ENCODE measurements at places on chromosomes 1 and 21.

- DNase-seq: no peak
Observed at GRCh38 chr1:9233241-9233941, 1.2 kb upstream of the H6PD start.

- DNase-seq: peak; percentile 94
Observed at GRCh38 chr1:77539519-77540142, 142.8 kb downstream of the ZZZ3 start.

- no peak for DNase-seq
Observed at GRCh38 chr1:53134961-53135734, 7.3 kb downstream of the SLC1A7 start.

- DNase-seq: peak; percentile 66
Observed at GRCh38 chr1:177780096-177780700, 189.7 kb downstream of the SEC16B start.

DNA sequence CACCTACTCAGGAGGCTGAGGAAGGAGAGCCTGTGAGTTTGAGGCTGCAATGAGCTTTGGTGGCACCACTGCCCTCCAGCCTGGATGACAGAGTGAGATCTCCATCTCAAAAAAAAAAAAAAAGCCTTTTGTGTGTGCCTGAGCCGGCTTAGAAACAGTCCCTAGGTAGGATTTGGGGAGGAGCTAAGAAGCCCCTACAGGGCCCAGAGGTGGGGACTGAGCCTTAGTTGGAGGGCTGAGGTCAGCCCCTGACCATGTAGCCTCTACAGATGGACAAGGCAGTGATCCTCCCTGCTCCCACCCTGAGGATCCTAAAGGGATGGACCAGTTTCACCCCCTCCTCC, 2.5 kb downstream of the ADAMTSL4 start:
- no peak for DNase-seq

DNA sequence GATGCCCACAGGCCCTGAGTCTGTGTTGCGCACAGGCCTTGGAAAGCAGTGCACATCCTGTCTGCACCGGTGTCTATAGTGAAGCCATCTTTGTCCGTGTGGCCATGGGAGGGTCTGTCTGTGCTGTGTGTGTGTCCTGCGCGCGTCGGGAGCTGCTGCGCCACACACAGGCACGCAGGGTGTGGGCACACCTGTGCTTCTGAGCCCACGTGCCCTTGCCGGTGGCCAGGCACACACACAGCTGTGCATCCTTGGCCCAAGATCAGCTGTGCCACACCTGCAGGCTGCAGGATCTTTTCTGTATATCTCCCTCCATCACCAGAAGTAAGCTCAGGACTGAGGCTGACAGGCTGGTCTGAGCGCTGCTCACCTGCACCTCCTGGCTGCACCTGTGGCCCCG, 3.2 kb upstream of the SAMD11 start:
- DNase-seq: no peak

GRCh38 chr1:87535551-87535950, 206.9 kb downstream of the LMO4 start:
- DNase-seq: no peak

DNA sequence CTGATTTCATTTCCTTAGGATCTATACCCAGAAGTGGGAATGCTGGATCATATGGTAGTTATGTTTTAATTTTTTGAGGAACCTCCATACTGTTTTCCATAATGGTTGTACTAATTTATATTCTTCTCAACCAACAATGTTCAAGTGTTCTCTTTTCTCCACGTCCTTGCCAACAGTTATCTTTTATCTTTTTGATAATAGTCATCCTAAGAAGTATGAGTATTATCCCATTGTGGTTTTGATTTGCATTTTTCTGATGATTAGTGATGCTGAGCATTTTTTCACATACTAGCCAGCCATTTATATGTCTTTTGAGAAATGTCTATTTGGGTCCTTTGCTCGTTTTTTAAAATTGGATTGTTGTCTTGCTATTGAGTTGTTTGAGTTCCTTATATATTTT, 38.5 kb downstream of the ABCD3 start:
- DNase-seq: peak; percentile 7

DNA sequence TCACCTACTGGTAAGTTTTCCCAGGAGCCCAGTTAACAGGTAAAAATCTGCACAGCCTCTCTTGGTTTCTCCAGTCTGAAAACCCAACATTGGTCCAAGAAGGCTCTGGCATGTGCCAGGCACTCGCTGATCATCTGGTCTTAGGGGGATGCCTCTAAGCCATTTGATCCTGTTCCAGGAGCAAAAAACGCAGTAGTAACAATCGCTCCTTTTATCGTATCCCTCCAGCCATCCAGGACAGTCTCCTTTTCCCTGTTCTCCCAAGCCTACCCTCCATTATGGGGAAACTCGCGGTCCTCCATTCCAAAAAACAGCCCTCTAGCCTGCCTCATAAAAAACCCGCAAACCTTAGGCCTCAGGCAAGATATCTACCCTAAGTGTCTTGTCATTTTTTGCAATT, 56.2 kb downstream of the ODF2L start:
- no peak for DNase-seq

DNA sequence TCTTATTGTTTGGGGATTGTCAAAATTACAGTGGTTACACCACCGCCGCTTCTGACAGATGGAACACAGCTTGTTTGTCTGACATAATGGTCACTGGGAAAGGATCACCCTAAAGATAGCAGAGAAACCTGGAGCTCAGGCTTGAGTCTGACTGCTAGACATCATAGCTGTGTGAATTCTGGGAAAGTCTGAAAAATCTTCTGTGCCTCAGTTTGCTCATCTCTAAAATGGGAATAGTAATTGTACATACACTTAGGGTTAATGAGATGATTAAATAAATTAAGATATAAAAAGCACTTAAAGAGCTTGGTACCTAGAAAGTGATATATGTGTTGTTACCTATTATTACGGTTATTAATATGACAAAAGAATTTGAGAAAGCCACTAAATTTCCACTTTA, 39.7 kb upstream of the NRIP1 start:
- DNase-seq: no peak

- DNase-seq: peak; percentile 34
Observed at GRCh38 chr1:65105596-65105995, 42.4 kb upstream of the AK4 start.

GRCh38 chr1:42933060-42933586, 25.5 kb downstream of the SLC2A1 start:
- DNase-seq: no peak

DNA sequence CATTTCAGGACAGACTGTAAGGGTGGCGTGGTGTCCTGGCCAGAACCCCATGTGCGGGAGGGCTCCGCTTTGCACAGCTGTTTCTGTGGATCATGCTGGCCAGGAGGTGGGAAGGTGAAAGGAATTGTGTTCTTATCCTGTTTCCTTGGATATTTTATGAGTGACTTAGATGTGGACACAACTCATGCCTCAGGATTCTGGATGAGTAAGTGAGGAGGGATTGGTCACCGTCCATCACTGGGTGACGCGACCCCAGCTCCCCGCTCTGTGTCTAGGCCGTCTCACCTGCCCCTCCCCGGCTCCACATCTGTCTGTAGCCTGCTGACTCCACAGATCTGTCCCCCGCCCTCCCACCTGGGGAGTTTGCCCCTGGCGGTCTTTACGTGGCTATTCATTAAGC, 48.8 kb downstream of the PIK3CD start:
- DNase-seq: peak; percentile 84

- no peak for DNase-seq
Observed at GRCh38 chr1:53968125-53968513, 22.0 kb downstream of the LRRC42 start.

DNA sequence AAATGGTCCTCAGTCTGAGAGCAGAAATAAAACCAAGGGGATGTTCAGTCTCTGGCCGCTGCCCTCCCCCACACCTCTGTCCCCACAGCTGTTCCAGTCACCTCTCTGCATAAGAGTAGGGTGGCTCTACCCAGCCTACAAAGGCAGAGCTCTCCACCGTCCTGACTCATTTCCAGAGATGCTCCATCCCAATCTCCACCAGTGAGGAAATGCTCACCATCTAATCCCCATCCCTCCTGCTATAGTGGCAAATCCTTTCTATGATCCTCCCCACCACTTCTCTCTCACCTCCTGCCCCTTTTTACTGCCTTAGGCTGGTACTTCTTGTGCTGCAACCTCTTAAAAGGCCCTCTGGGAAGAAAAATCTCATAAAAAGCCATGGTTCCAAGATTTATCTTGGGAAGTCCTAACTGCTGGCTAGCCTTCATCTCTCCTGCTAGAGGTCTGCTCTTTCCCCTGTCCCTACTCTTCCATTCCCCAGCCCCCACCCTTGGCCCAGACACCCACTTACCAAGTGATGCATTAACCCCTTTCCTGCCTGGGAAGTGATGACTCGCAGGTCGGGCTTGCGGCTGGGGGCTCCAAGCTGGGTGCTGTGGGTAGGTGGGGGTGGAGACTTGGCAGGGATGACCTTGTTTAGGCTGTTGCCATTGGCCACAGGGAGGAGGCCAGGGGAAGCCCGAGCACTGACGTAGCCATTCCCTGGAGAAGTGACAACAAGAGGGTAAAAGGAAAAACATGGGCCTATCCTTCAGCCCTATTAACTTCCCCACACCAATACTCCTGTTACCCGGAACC, 23.9 kb downstream of the MEF2D start:
- DNase-seq: peak; percentile 86

GRCh38 chr1:232033285-232033684, 406.7 kb downstream of the DISC1 start:
- no peak for DNase-seq

GRCh38 chr21:32364796-32365195, 28.0 kb downstream of the URB1 start:
- no peak for DNase-seq

- peak; percentile 58 for DNase-seq
Observed at GRCh38 chr1:160070243-160071163, 543 bp upstream of the KCNJ10 start.

DNA sequence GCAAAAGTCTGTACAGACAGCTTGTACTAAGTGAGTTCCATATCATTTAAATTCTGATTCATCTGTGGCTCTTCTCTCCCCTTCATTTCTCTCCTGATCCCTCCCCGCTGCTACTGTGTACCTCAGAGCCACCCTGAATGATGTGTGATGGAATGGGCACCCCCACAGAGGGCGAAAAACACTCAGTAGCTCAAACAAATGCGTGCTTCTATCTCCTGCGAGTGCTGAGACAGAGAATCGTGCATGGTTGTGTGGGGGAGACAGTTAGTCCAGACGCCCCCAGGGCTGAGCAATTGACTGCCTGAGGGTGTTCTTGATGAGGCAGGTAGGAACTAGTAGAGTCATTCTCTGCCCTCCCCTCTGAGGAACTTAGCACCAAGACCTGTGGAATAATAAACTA, 269.8 kb downstream of the ZNF648 start:
- no peak for DNase-seq

- DNase-seq: peak; percentile 73
Observed at GRCh38 chr1:21673277-21673780, 4.2 kb upstream of the RAP1GAP start.

DNA sequence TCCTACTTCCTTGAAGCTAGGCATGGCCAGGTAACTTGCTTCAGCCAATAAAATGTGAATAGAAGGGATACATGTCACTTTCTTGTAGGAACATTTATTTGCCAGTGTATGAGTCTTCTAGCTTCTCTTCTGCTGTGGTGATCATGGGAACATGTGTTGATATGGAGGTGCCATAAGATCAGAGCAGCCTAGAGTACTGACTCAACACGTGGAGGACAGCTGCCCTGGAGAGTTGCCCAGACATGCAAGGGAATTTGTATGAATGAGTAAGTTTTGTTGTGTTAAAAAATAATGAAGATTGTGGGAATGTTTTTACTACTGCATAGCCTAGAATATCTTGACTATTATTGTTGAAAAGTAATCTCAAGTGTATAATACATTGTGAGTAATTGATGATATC, 502.3 kb downstream of the NUF2 start:
- DNase-seq: peak; percentile 96

GRCh38 chr1:246219508-246220030, 287.5 kb downstream of the SMYD3 start:
- DNase-seq: peak; percentile 4

DNA sequence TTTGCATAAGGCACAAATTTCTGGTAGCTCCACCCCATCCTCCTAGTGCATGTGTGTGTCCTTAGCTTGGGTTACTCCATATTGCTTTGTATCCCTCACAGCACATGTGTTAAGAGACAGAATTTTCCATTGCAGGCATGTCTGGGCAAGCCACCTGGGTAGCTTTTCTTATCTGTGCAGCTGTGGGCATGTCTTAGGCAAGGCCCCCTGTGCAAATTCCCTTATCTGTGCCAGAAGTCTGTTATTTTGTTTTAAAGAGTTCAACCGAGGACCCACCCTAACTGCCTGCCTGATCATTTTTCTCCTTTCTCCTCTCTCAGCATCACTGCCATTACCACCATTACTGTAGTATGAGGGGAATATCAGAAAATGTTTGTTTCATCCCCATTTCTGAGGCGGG, 131.9 kb downstream of the CYYR1 start:
- no peak for DNase-seq

- DNase-seq: no peak
Observed at GRCh38 chr1:162200096-162200847, 130.8 kb downstream of the NOS1AP start.

- DNase-seq: peak; percentile 21
Observed at GRCh38 chr1:217891966-217892365, 260.8 kb downstream of the SPATA17 start.

DNA sequence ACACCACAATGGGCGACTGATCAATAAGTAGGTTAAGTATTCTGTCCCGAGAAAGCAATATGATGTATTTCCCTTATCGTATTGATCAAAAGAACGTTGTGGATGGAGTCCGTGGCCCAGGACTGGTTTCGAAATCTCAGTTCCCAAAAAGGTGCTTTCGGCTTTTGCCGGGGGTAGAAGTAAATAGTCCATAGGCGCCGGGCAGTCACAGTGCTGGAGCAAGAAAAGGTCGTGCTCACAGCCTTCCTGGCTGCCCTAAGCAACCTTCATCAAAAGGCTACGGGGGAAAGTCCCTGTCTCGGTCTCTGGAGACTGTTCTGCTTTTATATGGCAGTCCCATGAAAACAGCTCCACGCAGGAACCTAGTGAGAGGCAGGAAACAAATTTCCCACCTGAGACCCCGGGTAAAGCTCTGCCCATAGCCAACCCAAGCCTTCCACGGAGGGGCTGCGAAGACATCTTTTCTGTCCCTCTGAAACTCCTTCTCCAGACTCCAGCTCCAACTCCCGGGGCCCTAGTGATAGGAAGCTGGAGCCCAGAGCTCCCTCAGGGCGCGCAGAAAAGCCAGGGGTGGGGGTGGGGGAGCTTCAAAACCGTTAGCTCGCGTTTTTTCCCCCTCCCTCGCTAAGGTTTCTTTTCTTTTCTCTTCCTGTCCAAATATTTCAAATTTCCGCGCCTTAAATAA, 7.0 kb downstream of the CDKN2C start:
- peak; percentile 49 for DNase-seq

GRCh38 chr1:202013603-202014002, 3.2 kb downstream of the ELF3 start:
- no peak for DNase-seq

All from fibroblast of skin of abdomen (primary cell).